ENCODE measurements at places on chromosomes 1 and 21.

DNA sequence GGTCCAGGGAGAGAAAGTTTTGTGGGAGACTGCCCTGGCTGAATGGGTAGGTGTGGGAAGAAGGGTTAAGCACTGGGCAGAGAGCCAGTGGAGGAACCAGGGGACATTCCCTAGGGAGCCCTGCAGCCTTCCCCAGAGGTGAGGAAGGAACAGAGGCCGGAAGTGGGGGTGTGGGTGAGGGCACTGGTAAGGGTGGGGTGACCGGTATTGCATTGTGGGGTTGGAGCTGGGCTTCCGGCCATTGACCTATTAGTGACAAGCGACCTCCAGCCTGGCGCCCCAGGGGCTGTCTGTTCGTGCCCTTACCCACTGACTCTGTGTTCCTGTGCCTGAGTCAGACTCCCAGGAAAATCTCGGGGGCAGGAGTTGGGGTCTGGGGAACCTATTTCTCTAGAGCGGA, 3.5 kb upstream of the TSPAN1 start:
- no peak for DNase-seq

DNA sequence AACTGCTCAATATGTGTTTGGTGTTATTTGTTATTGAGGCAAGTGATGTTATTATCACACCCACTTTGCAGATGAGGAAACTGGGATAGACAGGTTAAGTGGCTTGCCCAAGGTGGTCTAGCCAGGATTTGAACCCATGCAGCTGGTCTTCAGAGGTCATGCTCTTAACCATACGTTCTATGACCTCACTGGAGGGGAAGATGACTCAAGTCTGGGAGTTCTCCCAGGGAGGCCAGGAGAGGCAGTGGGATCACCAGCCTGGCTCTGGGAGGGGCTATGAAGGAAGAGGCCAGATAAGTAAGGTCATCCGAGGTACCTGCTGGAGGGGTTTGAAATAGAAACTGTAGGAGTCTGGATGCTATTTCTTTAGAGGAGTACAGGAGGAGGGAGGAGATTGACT, 95.3 kb downstream of the NAV1 start:
- DNase-seq, result no peak

DNA sequence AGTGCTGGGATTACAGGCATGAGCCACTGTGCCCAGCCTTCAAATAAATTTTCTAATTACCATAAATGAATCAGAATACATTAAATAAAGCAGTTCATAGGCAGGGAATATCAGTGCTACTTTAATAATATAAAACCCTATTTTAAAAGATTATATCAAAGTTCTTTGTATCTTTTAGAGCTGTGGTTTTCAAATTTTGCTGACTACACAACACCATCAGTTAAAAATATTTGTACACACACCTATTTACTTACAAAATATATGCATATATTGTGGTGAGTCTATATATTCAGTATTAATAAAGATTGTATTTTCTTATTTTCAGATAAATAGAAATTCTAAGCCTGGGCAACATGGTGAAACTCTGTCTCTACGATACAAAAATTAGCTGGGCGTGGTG, 18.7 kb downstream of the B3GALNT2 start:
- no peak for DNase-seq

- DNase-seq, result no peak
These were observed 34.3 kb downstream of the PCNX2 start for GRCh38 chr1:233261206-233261605.

GRCh38 chr1:109225308-109225707, 11.6 kb downstream of the SARS1 start:
- no peak for DNase-seq

- DNase-seq, result peak; percentile 48
These were observed 111.1 kb upstream of the ZP4 start for GRCh38 chr1:238001818-238002217.

GRCh38 chr1:19894218-19894617, 12.0 kb downstream of the OTUD3 start:
- DNase-seq, result no peak

DNA sequence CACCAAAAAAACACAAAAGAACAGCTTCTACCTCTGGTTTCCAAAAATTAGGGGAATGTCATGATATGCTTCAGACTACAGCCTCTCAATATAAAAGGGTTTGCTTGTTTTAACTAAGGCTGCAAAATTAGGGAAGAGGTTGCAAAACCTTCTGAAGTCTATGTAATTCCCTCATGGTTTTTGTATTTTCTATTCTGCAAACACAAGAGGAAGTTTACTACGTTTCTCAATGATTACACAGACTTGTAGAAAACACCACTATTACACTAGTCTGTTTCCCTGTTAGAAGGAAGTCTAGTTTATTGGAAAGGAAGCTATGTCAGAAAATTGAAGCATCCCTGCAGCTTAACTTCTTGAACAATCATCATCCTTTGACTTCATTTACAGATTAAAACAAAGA, 229.7 kb upstream of the FMN2 start:
- DNase-seq, result no peak

DNA sequence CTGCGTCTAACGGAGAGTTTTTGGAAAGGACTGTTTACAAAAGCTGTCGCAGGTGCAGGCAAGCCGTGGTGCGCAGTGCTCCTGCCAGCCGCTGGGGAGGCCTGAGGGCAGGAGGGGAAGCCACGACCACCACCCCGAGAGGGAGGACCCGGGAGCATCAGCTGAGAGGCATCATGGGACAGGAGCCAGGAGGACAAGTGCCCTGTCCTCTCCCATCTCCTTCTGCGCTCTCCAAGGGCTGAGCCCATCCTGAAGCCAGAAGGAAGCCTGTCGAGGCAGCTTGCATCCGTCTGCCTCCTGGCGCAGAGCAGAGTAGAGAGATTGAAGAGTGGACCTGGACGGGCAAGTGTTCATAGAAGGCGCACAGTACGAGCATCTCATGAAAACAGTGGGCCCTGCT, 310.9 kb downstream of the KIF26B start:
- no peak for DNase-seq

- DNase-seq, result no peak
These were observed 347.2 kb upstream of the ADAMTS5 start for GRCh38 chr21:27314131-27314530.

DNA sequence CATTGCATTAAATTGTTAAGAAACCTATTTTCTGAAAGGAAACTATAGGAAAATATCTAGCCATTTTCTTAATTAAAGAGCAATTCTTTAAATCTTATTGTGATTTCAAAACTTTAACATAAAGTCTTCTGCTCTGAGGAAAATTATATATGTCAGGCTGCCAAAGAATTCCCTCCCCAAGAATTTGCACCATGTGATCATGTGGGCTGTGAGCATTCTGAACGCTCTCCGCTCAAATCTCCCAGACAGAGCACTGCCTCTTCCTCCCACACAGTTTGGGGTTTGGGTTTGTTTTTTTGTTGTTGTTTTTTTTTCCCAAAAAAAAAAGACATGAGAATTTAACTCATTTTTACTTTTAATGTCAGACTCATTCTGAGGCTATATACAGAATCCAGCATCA, 155.9 kb upstream of the PALMD start:
- DNase-seq, result no peak

GRCh38 chr1:158087320-158087927, 93.3 kb upstream of the CD1D start:
- peak; percentile 4 for DNase-seq

DNA sequence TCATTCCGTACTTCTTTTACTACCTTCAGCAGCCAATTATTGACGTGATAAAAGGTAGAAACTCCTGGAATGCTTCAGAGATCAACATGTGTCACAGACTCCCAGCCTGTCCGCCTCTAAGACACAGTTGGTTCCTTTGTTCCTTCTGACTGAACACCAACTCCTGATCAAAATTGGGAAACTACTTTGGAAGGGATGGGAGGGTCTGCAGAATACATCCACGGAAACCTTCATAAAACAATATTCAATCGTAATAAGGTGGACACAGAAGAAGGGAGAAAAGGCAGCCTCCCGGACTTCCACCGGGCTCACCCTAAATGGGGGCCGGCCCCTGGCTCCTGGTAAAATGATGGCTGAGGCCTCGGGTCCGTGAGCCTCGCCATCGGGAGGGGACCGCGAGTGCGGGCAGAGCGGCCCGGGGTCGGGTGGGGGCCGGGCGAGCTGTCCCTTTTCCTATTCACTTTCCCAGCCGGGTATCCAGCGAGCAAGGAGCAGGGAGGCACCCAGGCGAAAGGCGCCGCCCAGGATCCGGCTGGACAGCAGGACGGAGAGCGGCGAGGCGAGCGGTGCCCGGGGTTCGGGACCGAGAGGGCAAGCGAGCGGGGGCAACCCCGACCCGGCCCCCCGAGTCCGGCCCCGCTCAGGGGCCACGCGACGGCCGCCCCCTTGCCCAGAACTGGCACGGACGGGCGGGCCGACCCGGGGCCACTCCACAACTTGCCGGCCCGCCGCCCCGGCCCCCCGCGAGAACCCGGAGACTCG, 805 bp downstream of the NRIP1 start:
- no peak for DNase-seq

DNA sequence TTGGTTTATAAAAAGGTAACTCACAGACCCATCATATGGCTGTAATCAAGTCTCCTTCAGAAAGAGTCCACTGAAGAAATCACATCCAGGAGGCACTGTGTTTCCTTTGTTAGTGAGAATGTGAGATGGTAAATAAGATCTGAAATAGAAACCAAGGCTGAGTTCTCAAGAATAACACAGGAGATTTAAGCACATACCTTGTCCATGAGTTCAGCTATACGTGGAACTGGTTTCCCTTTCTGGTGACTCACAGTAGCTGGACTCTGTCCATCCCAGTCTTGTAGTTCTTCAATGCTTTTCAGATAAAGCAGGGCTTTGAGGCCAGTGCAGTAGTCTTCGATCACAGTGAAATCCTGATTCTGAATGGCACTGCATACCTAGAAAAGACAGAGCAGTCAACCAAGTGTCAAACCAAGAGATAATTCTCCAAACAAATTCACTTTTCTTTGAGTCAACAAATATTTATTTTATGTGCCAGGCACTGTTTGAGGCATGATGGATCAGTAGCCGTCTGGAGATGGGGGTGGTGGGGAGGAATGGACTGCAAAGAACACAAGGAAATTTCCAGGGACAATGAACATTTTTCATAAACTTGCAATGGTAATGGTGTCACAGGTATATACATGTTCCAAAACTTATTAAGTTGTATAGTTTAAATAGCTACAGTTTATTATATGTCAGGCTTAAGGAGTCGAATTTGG, 471.4 kb downstream of the PTBP2 start:
- DNase-seq, result no peak

DNA sequence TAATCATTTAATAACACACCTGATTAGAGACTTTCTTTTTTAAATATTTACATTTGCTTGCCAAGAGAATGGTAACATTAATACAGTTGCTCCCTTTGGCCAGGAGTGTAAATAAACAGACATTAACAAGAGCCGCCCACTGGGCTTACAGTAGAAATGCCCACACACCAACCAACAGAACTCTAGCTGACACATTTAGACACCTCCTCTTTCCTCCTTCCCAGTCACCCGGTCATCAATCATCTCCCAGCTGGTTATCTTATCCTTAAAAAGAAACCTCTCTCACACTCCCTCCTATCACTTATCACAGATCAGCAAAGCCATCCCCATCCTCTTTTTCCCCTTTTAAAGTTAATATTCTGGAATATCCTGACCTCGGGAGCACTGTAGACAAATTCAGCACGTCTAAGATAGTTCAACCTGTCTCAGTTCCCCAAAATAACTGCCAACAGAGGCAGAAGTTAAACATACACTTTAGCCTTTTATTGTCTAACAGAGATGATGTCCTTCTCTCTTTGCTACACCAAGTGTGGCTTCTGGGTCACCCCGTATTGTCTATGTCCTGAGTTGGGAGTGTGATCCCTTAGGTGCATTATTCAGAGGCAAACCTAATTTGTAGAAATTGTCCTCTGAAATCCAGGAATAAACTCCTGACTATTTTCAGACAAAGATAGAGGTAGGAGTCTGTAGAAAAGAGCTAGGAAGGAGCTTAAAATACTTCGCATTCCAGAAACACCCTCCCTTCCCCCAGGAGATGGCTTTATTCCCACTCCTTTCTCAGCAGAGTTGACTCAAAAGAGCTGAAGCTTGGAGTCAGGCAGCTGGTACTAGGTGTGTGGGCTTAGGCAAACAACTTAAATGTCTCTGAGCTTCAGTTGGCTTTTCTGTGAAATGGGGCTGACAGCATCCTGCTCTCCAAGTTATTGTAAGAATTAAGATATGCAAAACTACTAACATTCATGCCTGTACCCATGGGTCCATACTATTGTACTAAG, 8.8 kb downstream of the MYCL start:
- no peak for DNase-seq

DNA sequence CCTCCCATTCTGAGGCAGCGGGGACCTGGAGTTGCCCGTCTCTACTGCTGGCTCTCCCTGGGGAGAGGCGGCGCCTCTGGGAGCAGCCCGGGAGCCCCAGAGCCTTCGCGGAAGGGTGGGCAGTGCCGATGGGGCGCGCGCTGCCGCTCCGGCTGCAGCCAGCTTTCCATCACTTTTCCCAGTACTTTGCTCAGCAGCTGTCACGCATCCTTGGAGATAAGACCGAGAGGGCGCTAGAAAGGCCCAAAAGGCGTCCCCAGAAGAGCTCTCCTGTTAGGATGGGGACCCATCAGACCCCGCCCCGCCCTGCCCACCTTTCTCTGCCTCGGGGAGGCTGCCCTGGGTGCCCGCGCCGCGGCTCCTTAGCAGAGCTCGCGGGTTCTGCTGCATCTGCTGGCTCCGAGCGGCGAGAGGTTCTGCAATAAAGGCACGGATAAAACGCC, 534 bp downstream of the KCNH1 start:
- DNase-seq, result no peak

DNA sequence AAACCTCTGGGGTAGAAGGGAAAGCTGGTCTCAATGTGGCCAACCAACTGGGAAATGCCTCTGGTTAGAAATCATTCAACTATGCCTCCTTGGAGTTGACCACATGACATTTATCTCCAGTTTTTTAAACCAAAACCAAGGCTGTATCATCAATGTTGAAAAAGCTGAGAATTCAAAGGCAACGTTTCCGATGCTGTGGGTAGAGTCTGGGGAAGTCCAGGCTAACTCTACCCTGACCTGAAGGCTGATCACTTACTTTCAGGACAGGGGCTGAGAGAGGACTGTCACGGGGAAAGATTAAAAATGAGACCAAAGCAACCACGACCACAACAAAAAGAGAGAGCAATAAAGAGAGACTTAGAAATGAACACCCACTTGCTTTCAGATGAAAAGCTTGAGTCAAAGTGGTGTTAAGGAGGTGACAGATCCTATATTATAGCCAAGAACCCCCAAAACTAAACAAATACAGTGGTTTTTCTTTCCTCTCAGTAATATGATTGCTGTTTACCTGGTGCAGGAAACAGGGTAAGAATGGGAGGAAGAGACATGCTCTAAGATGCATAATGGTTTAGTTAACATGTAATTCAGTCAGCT, 90.8 kb upstream of the TNFSF4 start:
- DNase-seq, result no peak

- no peak for DNase-seq
These were observed 4.0 kb upstream of the EXTL1 start for GRCh38 chr1:26017606-26018005.

- DNase-seq, result peak; percentile 46
These were observed 948 bp downstream of the TXLNA start for GRCh38 chr1:32180186-32181060.

- DNase-seq, result no peak
These were observed 2.7 kb downstream of the RGL1 start for GRCh38 chr1:183807549-183808168.

GRCh38 chr1:213982289-213982671, 5.5 kb upstream of the PROX1 start:
- DNase-seq, result no peak
